ENCODE measurements at places on chromosomes 2 and 18.

DNA sequence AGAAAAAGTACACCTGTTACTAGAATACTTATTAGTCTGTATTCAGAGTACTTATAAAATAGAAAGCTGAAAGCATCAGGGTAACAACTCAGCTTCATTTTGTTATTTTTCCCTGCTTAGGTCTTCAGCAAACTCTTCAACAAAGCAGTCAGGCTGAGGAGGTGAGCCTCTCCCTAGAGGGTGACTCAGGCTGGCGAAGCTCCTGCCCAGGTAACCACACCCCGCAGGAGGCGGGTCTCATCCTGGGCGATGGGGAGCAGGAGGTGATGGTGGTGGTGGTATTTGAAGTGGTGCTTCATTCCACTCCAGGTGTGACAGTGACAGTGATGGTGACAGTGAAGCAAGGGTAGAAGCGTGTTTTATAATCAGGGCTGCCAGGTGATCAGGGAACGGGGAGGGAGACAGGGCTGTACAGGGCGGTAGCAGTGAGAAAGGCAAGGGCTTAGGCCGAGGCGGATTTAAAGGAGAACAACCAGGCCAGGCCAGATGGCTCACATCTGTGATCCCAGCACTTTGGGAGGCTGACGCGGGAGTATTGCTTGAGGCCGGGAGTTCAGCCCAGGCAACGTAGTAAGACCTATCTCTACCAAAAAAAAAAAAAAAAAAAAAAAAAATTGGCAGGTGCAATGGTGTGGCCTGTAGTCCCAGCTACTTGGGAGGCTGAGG, 127.1 kb downstream of the SOCS6 start:
- no peak for DNase-seq

GRCh38 chr2:58939388-58939787, 698.3 kb upstream of the FANCL start:
- no peak for DNase-seq

DNA sequence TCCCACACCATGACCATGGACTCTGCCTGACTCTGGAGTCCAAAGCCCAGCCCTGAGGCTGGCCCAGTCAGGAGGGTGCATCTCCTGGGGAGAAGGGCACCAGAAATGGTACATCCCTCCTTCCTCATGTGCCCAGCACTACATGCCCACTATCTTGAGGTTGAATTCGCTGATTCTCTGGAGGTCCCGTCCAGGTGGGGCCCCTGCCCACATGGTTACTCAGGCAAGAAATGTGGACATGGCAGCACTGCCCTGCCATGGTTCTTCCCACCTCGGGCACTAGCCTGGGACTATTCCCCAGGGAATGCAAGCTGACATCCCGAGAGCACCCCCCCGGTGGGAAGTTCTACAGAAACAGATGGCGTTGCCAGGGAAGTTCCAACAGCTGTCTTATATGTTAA, 15.3 kb upstream of the HES6 start:
- DNase-seq, result no peak

GRCh38 chr2:20224716-20225293, at the start of gene SDC1:
TSS of gene SDC1 (minus strand) at chr2:20225130. CDS start at chr2:20224867, 263 bp downstream.
- peak; percentile 76 for DNase-seq

DNA sequence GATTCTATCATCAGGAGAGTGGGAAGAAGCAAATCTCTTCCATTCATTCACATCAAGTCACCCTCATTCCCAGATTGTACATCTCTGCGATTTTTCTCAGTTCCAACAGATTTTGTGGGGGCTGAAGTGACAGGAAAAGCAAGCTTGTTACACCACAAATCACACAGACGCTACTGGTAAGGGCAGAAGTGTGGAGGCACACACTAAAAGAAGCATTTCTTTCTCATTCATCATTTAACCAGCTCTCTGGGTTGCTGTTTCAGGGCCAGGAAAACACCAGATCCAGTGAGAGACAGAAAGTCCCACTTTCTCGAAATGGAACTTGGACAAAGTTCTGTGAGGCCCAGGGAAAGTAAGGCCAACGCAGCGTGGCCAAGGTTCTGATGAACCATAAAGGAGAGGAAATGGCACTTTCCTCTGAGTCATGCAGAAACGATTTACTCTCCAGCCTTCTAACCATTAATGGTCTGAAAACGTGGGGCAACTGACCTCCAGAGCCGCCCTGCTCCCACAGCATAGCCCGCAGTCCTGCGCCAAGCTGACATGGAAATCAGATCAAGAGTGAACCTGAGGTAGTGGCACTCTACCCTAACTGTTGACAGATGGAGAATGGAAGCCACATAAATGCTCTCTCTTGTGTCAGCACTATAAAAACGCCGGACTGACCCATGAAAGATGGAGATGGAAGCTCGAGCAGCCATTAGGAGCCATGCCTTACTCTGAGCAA, 191.0 kb downstream of the C1D start:
- no peak for DNase-seq

DNA sequence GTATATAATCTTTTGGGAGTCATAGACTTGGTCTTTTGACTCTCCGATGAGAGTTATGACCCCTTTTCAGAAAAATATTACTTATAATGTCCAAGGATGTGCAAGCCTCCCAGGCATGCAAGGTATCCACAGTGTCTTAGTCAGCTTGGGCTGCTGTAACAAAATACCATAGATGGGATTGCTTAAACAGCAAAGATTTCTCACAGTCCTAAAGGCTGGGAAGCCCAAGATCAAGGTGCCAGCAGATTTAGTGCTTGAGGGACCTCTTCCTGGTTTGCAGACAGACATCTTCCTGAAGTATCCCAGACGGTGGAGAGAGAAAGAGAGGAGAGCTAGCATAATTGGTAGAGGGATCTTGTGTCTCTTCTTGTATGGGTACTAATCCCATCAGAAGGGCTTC, 35.6 kb upstream of the FBXO11 start:
- DNase-seq, result no peak

DNA sequence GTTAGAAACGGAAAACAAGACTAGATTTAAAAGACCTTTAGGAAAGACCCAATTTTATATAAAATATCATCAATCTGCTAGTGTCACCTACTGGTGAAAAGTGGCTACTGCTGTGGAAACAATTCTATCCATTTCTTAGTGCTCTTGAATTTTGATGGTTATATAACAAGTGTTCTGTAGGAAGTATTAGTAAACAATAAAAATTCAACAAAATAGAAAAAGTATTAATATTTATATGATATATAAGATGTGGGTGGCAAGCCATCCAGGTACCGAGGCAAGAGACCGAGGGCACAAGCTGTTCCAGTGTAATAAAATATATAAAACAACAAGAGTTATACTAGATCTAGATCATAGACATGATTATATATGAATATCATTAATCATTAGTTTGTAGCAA, 6.2 kb upstream of the TMEM87B start:
- no peak for DNase-seq

DNA sequence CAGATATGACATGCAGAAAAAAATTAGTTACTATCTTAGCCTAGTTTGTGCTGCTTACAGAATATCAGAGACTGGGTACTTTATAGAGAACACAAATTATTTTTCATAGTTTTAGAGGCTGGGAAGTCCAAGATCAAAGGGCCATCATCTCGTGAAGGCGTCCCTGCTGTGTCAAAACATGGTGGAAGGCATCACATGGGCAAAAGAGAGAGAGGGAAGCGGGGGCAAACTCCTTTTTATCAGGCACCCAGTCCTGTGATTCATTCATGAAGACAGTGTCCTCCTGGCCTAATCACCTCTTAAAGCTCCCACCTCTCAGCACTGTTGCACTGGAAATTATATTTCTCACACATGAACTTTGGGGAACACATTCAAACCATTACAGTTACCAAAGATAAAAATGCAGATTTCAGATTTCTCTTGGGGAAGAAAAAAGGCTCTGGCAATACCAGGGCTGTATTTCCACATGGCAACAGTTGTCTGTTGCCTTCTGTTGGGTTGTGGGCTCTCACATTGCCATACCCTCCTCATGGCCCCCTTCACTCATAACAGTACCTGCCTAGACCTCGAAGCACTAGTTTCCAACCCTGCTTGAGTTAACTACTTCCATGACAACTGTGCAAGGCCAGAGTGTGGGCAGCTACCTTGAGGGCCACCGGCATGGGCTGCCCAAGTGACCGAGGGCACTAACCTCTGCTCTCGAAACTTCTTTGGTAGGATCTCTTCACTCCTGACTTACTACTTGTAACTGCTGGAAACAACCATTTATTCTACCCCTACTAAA, 2.7 kb upstream of the ACTR3 start:
- DNase-seq, result no peak

GRCh38 chr18:26488417-26489009, 59.8 kb downstream of the KCTD1 start:
- no peak for DNase-seq

DNA sequence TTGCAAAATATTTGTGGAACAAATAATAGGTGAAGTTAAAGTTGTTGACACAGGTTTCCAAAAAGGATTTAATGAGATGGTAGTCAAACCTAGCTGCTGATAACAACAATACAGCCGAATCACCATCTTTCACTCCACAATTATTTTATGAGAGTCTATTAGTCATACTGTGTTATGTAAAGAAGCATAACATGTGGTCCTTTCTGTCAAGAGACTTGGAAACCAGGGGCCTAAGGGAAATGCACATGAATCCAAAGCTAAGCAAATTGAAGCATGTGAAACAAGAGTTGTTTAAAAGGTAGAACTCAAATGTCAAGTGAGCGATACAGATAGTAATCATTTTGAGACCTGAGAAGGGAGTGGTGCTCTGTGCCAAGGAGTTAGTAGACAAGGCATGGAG, 16.0 kb downstream of the CD28 start:
- DNase-seq, result no peak

DNA sequence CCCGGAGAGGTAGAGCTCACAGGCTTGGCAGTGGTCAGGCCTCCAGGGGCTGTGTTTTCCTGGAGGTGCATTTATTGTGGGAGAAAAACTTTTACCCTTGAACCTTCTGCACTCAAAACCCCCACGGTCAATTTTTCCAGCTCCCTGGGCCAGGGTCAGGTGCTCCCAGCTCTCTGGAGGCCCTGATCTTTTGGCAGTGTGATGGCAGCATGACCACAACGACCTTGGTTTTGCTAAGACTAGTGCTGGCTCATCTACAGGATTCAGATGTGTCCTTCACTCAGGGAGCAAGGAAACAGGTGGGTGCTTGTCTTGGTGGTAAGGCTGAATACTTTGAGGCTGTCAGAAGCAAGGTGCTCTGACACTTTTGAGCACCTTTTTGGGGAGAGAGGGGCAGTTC, 92.3 kb downstream of the CCDC93 start:
- no peak for DNase-seq

GRCh38 chr2:235938611-235939010, 229.6 kb downstream of the GBX2 start:
- no peak for DNase-seq

DNA sequence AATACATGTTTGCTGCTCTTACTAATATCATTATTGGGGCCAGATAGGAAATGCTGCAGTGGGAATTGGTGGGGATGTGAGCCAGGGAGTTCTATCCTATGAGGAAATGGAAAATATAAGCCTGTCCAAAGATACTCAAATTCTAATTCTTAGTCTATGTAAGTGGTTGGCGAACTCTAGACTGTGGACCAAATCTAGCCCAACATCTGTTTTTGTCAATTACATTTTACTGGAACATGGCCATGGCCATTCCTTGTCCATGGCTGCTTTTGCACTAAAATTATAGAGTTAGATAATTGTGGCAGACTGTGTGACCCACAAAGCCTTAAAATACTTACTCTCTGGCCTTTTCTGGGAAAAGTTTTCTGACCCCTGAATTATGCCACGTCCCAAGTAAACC, 113.3 kb downstream of the MGAT5 start:
- DNase-seq, result no peak

- DNase-seq, result no peak
Measured at GRCh38 chr2:154125891-154126290, 254.2 kb downstream of the GALNT13 start.

- DNase-seq, result no peak
Measured at GRCh38 chr18:79692886-79693285, 13.3 kb downstream of the CTDP1 start.

GRCh38 chr2:26569216-26570082, 71.7 kb downstream of the CIB4 start:
- no peak for DNase-seq

DNA sequence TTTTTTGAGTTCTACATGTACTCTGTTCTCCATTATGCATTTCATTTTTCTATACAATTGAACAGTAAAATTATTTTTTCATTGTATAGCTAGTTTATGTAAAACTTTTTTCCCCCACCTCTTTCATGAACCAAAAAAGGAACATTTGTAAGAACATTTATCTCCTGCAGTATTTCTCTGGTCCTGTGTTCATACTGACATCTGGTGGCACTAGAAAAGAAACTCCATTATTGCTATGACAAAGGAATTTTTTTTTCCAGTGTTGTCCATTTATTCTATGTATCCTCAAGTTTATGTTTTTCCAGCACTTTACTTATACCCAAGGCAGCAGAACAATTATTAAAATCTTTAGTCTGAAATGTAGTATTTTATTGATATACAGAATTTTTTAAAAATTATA, 27.4 kb upstream of the CHAC2 start:
- DNase-seq, result peak; percentile 7
